ENCODE measurements at places on chromosomes 7 and 10. TPM values are rescaled to one million over a fixed set of nuclear protein-coding genes. Genes with fewer than 3 reads are reported as not detected.

The CEP41 gene
- total RNA-seq = 28.3 TPM

The CCSER2 gene
- 67.2 TPM for total RNA-seq

The SLC39A12 gene
- total RNA-seq = not detected

The LGI1 gene
- 8.5 TPM for total RNA-seq

The CRYGN gene
- total RNA-seq = not detected

The TMEM184A gene
- 22.1 TPM for total RNA-seq

The FOXP2 gene
- 25.8 TPM for total RNA-seq

The VWDE gene
- total RNA-seq = 3.1 TPM

The DBNL gene
- total RNA-seq = 75.1 TPM

The MACC1 gene
- total RNA-seq = 6.9 TPM

The ZPBP gene
- total RNA-seq = not detected

The CYP3A7 gene
- total RNA-seq = 0.21 TPM

The RBP3 gene
- total RNA-seq = not detected

The HYCC1 gene
- total RNA-seq = 40.4 TPM

The LUC7L2 gene
- 66.7 TPM for total RNA-seq

The CRTAC1 gene
- total RNA-seq = 2.6 TPM

The ARL4A gene
- 34.3 TPM for total RNA-seq

All from tongue (tissue), 3 donors.